Neural crest cell (in vitro differentiated cells): ENCODE measurements at places on chromosomes 16 and 17. TPM values are rescaled to one million over a fixed set of nuclear protein-coding genes. Genes with fewer than 3 reads are reported as not detected.

GRCh38 chr16:5349670-5350517 is 252.3 kb upstream of the EEF2KMT start:
- no peak overlapping the region for H3K27ac ChIP-seq
- no peak for DNase-seq
- H3K27me3 ChIP-seq = peaks cover 22% of the 10 kb centered on the region
- H3K4me3 ChIP-seq = no peak overlapping the region

DNA sequence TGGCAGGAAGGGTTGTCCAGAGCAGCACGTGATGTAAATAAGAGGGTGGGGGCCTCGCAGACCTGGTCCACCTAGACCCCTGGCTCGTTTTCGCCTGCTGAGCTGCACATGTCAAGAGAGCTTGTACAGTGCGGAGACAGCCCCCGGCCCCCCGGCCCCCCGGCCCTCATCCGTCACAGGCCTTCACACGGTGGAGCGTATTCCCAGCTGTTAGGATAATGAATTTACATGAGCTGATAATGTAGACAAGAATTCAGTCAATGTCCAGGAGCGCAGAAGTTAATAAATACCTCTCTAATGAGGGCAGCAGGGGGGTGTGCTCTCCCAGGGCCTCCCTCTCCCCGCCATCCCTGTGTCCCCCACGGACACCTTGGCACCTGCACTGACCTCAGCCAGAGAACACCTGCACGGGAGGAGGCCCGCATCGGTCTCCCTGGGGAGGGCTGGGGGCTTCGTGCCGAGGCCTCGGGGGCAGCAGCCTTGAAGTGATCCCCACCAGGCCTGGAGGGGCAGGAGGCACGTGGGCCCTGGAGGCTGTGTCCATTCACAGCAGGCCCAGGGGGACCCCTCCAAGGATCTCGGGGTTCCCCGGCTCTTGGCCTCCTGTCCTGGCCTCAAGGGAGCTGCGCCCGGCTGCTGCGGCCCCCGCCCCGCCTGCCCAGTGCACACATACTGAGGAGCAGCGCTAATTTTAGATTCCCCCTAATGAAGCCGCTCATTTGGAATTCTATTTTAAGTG is 14.6 kb downstream of the GSE1 start:
- H3K27ac ChIP-seq = no peak overlapping the region
- H3K4me1 ChIP-seq = peaks cover 24% of the 10 kb centered on the region
- peaks cover 5% of the 10 kb centered on the region for H3K36me3 ChIP-seq
- no peak overlapping the region for H3K4me3 ChIP-seq

- peaks cover 13% of the 10 kb centered on the region for H3K4me1 ChIP-seq
- no peak for DNase-seq
- H3K36me3 ChIP-seq = peaks cover 13% of the 10 kb centered on the region
- H3K27ac ChIP-seq = no peak overlapping the region
- H3K27me3 ChIP-seq = no peaks in the 10 kb centered on the region
- H3K4me3 ChIP-seq = no peak overlapping the region
Measured at GRCh38 chr17:70857351-70857750, 688.0 kb downstream of the KCNJ2 start.

DNA sequence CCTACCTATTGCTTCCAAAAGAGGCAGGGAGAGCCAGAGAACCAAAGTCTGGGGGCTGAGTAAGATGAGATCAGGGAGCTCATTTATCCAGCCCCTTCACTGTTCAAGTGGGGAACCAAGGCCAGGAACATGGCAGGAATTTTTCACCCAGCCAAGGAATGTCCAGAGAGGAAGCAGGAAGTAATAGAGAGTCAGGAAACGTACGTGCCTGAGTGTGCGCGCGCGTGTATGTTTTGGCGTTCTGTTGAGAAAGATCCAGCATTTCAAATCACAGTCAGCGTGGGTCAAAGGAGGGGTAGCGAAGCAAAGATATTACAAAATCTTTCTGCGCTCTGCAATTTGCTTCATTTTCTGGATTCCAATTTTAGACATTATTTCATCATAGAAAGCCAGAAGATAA is 41.9 kb upstream of the WSCD1 start:
- H3K4me3 ChIP-seq = no peak overlapping the region
- no peak for DNase-seq
- no peak overlapping the region for H3K27ac ChIP-seq
- peaks cover 2% of the 10 kb centered on the region for H3K27me3 ChIP-seq
- no peaks in the 10 kb centered on the region for H3K36me3 ChIP-seq
- peaks cover 10% of the 10 kb centered on the region for H3K4me1 ChIP-seq

TBC1D3 gene
- not detected in 2 replicates for total RNA-seq

CSH2 gene
- not detected in 2 replicates for total RNA-seq

RPTOR gene
- total RNA-seq = 34.0 and 41.1 TPM in 2 replicates
